ENCODE measurements at places on chromosomes 7 and 10.

DNA sequence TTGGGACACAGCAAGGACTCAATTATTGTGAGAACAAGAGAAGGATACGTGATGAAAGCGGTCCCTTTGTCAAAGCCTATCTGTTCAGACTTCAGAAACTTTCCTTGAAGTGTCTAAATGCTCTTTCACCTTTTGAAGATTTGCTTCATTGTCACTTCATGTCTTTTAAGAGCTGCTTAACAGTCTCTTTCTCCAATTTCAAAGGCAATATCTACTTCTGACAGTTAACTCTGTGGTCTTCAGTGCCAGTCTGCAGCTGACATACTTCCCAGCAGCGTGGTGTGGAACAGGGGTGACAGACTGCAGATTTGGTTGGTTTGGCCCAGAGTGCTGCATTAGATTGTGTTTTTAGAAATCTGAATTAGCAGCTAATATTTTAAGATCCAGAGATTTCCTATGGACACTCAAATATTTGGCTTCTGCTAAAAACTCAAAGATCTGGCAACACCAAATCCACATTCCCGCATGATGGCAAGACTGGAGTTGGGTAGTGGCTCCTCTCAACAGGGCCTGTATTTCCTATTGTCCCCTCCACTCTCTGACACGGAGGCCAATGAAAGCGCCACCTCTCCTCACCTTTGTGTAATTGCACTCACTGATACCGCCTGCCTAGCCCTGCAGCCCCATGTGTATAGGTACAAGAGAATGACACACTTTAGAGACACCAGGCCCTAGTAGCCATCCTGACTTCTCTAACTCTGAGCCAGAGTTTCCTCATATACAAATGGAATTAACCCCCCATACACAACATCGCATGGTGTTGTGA lies 11.5 kb downstream of the SCRN1 start:
- DNase-seq = no peak

- DNase-seq = no peak
These were observed 16.2 kb downstream of the CHST3 start for GRCh38 chr10:71980181-71981014.

- DNase-seq = no peak
These were observed 315.3 kb downstream of the TYW1 start for GRCh38 chr7:67311901-67312300.

DNA sequence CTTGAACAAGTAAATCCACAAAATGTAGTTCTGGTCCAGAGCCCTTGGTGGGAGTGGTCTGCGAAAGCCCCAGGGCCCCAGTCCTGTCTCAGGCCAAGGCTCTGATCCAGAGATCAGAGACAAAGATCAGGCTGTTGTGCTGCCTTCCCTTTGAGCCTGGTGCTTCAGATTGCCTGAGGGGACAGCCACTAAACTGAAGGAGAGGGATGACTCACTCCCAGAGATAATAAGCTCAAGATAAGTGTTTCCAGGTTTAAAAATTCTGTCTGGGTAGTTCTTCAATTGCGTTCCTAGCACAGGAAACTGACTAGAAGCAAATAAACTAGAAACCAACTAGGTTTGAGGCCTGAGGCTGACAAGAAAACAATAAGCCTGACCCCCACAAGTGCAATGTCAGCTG lies 190.2 kb downstream of the RAMP3 start:
- DNase-seq = no peak

DNA sequence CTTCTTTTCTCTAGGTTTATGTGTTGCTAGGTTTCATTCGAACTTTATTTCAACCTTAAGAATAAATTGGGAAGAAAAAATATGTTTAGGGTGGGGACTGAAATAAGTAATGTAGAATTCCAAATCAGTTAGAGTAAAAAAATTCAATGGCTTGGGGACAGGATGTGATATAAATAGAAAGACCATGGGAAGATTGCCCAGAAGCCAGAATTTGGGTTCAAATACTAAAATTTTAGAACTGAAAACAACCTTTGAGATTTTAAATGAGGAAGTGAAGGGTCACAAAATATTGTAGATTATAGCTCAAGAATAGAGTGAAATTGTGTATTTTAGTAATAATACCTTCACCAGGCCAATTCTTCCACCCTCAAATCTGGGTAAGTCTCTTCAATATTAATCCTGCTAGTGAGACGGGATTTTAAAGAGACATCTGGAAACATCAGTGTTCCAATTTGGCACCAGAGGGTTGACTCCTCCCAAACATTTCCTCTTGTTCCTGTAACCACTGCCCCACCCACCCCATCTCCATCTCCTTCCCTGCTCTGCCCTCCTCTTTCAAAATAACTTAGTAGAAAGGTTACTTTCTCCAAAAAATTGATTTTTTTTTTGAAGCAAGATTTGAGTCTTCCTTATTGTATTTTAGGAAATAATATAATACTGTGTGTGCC lies 51.3 kb upstream of the FAM3C start:
- DNase-seq = no peak

DNA sequence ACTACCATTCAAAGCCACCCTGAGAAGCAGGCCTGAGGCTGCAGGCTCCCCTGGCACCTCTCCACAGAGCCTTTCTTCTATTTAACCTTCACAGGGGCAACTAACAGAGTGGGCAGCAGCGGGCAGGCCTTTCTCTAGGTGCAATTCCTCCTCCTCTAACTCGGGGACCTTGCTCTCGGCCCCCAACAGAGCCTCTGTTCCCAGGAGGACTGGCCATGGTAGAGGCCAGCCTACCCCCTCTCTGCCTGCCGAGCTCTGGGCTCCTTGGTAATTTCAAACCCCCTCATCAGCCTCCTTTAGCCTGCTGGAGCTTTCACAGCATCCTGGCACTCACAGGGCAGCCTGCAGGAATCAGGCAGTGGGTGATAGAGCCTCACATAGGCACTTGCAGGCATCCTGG lies 920.8 kb upstream of the ZNF722 start:
- DNase-seq = no peak

DNA sequence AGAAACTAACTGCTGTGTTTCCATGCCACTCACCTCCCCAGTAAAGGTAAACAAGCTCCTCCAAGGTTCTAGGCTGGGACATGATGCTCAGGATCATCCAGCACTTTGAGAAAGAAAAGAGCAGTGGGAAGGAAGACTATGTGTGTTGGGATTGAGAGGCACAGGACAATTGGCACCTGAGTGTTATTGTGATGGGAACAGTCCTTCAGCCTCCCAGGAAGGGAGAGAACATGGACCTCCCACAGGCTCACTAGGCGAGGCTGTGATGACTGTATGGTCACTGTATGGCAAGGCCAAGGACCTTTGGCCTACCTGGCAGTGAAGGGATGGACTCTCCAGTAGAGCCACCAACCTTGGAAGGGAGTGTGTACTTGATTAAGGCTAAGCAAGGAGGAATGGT lies 123.2 kb upstream of the UNC5B start:
- no peak for DNase-seq

Data from NCI-H2171 treated with DMSO at 0.1 percent for 48 hours (cell line).